ENCODE measurements at places on chromosomes 3 and 15. TPM values are rescaled to one million over a fixed set of nuclear protein-coding genes. Genes with fewer than 3 reads are reported as not detected.
A peak's percentile ranks its signal among the peaks of the same experiment; 100 is the strongest.

The GATA2 gene
- total RNA-seq = 225 TPM

The CD96 gene
- total RNA-seq = 146 TPM

The KNL1 gene
- total RNA-seq = 2.4 TPM

The GOLGA8J gene
- total RNA-seq = 1.2 TPM

DNA sequence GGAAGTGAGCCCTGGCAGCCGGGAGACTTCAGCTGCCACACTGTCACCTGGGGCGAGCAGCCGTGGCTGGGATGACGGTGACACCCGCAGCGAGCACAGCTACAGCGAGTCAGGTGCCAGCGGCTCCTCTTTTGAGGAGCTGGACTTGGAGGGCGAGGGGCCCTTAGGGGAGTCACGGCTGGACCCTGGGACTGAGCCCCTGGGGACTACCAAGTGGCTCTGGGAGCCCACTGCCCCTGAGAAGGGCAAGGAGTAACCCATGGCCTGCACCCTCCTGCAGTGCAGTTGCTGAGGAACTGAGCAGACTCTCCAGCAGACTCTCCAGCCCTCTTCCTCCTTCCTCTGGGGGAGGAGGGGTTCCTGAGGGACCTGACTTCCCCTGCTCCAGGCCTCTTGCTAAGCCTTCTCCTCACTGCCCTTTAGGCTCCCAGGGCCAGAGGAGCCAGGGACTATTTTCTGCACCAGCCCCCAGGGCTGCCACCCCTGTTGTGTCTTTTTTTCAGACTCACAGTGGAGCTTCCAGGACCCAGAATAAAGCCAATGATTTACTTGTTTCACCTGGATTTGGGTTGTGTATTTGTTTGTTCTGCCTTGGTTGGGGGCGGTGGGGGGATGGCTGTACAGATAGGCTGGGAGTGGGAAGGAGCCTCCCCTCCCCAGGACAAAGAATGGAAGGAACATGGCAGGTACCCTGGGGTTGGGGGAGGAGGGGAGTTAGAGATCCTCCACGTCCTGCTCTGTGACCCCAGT is 2.9 kb upstream of the GRM2 start:
- DNase-seq = no peak
- H3K4me1 ChIP-seq = no peaks in the 10 kb centered on the region
- H3K36me3 ChIP-seq = peaks cover 50% of the 10 kb centered on the region
- no peak overlapping the region for H3K27ac ChIP-seq
- H3K4me3 ChIP-seq = no peak overlapping the region
- no peaks in the 10 kb centered on the region for H3K27me3 ChIP-seq

DNA sequence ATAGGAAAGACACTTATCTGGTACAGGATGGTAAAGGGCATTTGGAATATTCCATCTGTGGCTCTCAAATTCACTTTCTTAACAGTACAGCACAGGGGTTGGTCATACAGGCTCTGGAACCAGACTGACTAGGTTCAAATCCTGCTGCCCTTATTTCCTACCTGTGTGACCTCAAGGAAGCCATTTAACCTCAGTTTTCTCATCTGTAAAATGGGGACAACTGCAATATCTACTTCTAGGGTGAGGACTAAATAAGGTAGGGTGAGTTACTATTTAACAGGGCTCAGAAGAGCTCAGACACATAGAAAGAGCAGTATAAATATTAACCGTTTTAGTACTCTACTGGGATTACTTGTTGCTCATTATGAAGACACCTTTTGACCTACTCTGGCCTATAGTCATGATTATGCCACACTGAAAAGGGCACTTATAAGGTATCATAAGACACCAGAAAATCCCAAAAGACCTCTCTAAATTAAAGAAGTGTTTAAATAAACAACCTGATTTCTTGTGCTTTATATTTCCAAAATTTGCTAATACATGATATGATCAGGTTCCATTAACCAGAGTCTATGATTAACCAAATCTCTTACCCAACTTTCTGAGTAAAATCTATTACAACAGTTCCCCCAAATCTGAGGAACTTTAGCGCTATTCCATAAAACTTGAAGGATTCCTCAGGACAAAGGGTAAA is 6.5 kb downstream of the RFTN1 start:
- no peak overlapping the region for H3K27ac ChIP-seq
- H3K36me3 ChIP-seq = peaks cover 5% of the 10 kb centered on the region
- H3K4me3 ChIP-seq = no peak overlapping the region
- peaks cover 53% of the 10 kb centered on the region for H3K4me1 ChIP-seq
- DNase-seq = no peak

DNA sequence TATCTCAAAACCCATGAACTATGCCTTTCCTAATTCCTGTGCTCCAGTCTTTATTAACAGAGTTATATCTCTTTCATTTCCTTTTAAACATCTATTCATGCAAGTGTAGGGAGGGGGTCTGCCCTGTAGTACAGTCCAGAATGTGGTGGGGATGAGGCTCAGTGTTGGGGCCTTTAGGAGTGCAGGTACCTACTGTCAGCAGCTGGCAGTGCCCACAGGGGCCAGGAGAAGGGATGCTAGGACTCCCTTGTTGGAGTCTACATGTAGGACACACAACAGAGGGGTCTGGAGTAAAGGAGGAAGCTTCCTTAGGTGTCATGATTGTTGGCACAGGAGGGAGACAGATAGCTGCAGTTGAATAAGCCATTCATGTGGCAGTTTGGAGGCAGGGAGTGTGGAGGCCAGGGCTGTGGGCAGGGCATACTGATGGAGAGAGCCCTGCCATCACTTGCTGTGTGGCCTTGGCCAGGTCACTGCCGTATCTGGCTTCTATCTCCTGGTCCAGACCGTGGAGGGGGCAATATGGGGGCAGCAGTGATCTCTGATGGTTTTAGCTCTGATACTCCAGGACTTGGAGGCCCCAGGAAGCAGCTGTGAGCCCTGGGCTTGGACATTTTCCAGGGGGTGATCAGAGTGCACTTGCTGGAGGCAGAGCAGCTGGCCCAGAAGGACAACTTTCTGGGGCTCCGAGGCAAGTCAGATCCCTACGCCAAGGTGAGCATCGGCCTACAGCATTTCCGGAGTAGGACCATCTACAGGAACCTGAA is 29.5 kb downstream of the ESYT3 start:
- DNase-seq = no peak
- H3K27me3 ChIP-seq = no peaks in the 10 kb centered on the region
- no peak overlapping the region for H3K27ac ChIP-seq

GRCh38 chr3:143628971-143629370 is 219.3 kb downstream of the SLC9A9 start:
- no peaks in the 10 kb centered on the region for H3K27me3 ChIP-seq
- DNase-seq = no peak
- H3K36me3 ChIP-seq = no peaks in the 10 kb centered on the region
- no peak overlapping the region for H3K4me3 ChIP-seq
- no peaks in the 10 kb centered on the region for H3K4me1 ChIP-seq

GRCh38 chr3:74267588-74268184 is 346.8 kb downstream of the CNTN3 start:
- no peaks in the 10 kb centered on the region for H3K36me3 ChIP-seq
- H3K4me3 ChIP-seq = no peak overlapping the region
- no peak overlapping the region for H3K27ac ChIP-seq
- peak; percentile 3 for DNase-seq

GRCh38 chr3:162285259-162285658 is 788.7 kb downstream of the OTOL1 start:
- H3K36me3 ChIP-seq = no peaks in the 10 kb centered on the region
